Fibroblast of skin of left biceps (primary cell): ENCODE measurements at places on chromosomes 4 and X.

GRCh38 chr4:118112117-118113046 is 78.1 kb downstream of the NDST3 start:
- DNase-seq = no peak

DNA sequence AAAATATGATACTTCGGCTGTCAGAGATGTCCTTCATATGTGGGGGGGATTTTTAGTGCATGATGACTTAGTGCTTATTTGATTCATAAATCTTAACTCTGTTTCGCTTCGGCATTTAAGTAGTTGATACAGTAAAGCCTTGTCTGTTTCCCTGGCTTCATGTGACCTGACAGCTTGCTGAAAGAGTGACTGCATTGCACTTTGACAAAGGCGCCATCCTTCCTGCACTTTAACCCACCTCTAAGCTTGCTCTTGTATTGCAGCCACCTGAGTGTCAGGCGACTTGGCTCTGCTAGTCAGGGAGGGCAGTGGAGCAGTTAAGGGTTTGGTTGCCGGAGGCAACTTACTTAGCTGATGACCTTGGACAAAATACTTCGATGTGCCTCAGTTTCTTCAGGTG is 65.5 kb downstream of the PTTG2 start:
- DNase-seq = no peak

DNA sequence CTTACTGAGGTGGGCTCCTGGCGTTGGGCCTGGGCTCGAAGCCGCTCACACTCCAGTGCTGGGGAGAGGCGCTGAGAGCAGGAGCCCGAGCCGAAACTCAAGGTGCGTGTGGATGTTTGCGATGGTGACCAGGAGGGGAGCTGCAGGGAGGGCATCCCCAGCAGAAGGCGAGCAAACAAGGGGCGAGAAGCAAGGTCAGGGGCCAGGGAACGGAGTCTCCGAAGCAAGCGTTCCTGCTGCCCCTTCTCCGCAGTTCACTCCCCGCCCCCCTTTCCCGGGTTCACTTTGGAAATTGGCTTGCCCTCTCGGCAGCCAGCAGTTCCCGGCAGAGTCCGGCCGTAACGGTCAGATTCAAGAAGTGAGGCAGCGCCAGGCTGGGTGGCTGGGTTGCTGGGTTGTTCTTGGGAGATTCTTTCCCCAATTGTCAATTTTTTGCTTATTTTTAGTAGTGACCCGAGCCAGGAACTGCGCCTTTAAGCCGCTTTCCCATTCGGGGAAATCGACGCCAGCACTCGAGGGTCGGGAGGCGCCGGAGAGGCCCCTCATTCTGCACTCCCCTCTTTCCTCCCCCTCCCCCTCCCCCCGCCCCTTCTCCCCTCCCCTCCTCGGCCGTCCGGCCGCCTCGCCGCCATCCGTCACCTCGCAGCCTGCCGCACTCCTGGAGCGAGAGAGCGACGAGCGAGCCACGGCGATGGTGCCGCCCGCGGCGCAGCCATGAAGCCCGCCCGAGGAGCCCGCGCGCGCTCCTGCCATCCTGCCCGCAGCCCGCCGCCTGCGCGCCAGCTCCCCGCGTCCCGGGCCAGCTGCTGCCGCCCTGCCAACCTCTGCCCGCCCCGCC is at the start of gene FRMPD3:
Gene FRMPD3 (plus strand): TSS at position 655 of the 838 bp plus-strand sequence. CDS start 76,937 bp downstream, outside the sequence.
- DNase-seq = no peak

DNA sequence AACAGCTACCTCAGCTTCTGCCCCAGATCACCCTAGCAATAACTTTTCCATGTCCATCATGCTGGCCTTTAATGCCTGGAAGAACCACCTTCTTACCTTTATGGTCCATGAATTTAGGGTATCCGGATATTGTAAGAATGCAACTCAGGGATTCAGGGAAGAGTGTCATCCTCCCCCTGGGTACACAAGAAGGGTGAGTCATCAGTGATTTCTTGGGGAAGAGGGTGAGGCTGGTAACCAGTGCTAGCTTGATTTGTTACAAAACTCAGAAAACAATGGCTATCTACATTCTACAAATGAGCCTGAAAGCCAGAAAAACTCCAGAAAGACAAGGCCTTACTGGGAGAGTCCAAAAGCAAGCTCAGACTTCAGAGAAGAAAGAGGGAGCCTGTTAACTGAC is 10.4 kb upstream of the NALF2 start:
- DNase-seq = no peak

GRCh38 chr4:98181809-98182208 is 38.5 kb upstream of the STPG2 start:
- no peak for DNase-seq

GRCh38 chrX:69630147-69630546 is 14.2 kb downstream of the EDA start:
- DNase-seq = no peak

- no peak for DNase-seq
These were observed 24.0 kb downstream of the HAND2 start for GRCh38 chr4:173505924-173506518.
